ENCODE measurements at places on chromosomes 5 and 9.

DNA sequence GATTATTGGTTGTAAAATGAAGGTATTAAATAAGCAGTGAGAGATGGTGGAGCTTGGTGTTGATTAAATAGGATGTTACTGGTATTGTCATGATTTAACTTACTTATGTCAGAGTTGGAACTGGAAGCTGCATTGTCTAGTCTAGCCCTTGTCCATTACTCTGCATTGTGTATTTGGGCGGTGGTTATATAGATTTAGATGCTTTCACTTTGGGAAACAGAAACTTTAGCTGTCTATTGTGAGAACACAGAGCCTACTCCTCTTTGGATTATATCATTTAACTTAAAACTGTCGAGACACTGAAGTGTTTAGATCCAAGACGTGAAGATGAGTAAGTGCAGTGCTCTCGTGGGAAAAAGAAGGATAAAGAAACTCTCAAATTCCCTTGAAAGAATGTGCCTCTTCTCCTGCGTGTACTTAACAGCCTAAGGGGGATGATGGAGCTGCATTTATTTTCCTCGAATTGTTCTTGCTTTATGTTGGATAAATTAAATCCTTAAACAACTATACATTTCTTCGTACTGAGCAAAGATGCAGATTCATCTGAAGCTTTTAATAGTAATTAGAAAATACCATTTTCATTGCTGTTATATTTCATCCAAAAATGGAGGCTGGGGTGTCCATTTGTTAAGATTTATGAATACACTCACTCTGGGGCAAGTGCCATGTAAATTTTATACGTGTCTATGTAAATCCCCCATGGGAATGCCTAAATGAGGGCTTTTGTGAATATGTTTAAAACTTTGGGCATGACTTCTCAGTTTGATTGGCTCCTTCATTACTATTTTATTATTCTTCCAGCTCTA, 21.6 kb downstream of the FBXL7 start:
- no peak for DNase-seq

- DNase-seq = no peak
These were observed 243.6 kb upstream of the HAPLN1 start for GRCh38 chr5:83964271-83964670.

DNA sequence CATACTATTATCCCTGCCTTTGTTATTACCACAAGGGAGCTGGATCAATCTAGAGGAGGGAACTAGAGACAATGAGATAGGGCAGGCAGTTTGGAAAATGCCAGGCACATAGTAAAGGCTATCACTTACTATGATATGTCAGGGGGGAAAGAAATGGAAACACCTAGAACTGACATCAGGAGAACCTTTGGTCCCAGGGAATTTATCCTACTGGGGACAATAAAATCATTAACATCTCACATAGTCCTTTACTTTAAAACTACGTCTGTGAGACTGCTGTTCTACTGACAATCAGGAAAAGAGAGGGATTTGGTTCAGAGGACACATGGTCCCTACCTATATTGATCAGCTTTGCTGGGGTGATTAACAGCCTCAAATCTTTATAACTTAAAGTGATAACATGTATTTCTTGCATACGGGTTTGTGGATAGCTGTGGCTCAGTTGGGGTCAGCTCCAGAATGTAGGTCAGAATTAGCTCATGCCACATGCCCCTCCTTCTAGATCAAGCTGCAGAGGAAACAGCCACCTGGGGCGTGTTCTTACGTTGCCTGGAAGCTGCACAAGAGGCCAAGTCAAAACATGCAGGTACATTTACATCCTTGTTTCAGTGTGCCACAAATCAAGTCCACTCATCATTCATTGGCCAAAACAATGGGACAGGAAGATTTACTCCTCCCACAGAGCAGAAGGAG, 43.9 kb upstream of the ALDOB start:
- no peak for DNase-seq

GRCh38 chr5:177310332-177310731, 1.4 kb downstream of the MXD3 start:
- no peak for DNase-seq

DNA sequence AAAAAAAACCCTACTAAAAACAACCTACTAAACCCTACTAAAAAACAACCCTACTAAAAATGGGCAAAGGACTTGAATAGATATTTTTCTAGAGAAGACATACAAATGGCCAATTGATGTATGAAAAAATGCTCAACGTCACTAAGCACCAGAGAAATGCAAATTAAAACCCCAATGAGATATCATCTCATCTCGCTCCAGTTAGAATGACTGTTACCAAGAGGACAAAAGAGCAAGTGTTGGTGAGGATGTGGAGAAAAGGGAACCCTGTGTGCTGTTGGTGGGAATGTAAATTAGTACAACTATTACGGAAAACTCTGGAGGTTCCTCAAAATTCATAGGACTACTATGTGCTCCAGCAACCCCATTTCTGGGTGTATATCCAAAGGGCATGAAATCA, 10.8 kb downstream of the SDHA start:
- no peak for DNase-seq

Data from stimulated activated CD8-positive, alpha-beta memory T cell treated with anti-CD3 and anti-CD28 coated beads, Interleukin-7, amount 100 ng/mL, for 48 hours (primary cell).